Endothelial cell (in vitro differentiated cells): ENCODE measurements at places on chromosomes 11 and 22. TPM values are rescaled to one million over a fixed set of nuclear protein-coding genes. Genes with fewer than 3 reads are reported as not detected.

The FJX1 gene
- 34.3 TPM for total RNA-seq

DNA sequence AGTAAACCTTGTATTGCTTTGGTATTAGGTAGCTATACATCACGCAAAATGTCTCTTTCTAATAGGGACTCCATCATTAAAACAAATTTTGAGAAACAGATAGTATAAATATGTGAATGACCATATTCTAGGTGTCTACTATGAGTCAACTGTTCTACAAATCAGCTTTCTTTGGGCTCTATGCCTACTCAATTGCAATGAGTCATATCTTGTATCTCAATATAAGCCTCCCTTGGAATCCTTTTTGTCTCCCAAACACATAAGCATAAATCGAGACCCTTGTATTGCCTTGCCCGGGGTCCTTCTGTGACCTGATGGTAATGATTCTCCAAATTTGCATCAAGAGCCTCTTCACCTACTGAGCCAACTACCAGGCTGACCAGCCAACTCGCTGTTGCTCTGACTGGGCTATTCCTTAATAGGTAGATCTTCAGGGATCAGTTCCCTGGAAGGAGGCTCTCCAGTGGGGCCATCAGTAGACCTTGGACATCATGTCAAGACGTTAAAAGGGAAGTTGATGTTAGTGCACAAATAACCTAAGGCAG lies 22.2 kb downstream of the BLID start:
- DNase-seq, result no peak

The MN1 gene
- total RNA-seq, result 9.9 TPM

The OR4P4 gene
- total RNA-seq, result not detected

The BRSK2 gene
- total RNA-seq, result 4.0 TPM

The CACNA1I gene
- total RNA-seq, result 0.10 TPM

- peak; percentile 39 for DNase-seq
These were observed at the start of gene CTSF for GRCh38 chr11:66568124-66568916. Gene CTSF (minus strand): TSS chr11:66568606. CDS start chr11:66568486, 120 bp downstream.
